ENCODE measurements at places on chromosomes 11 and 22. TPM values are rescaled to one million over a fixed set of nuclear protein-coding genes. Genes with fewer than 3 reads are reported as not detected.
A peak's percentile ranks its signal among the peaks of the same experiment; 100 is the strongest.

The THY1 gene
- total RNA-seq, result 703 TPM

The OR5D13 gene
- total RNA-seq, result not detected

The CYTH4 gene
- 0.28 TPM for total RNA-seq

The CHRNA10 gene
- under 0.01 TPM for total RNA-seq

The TOMT gene
- not detected for total RNA-seq

The OR52I2 gene
- not detected for total RNA-seq

The PIH1D2 gene
- total RNA-seq, result 2.2 TPM

The CDC42EP2 gene
- total RNA-seq, result 5.2 TPM

The B3GAT1 gene
- total RNA-seq, result not detected

The CWC15 gene
- 48.6 TPM for total RNA-seq

The PACSIN3 gene
- total RNA-seq, result 18.9 TPM

The SMTNL1 gene
- not detected for total RNA-seq

The LDHAL6A gene
- not detected for total RNA-seq

GRCh38 chr11:47620836-47621378, 21.5 kb downstream of the MTCH2 start:
- no peak for DNase-seq

DNA sequence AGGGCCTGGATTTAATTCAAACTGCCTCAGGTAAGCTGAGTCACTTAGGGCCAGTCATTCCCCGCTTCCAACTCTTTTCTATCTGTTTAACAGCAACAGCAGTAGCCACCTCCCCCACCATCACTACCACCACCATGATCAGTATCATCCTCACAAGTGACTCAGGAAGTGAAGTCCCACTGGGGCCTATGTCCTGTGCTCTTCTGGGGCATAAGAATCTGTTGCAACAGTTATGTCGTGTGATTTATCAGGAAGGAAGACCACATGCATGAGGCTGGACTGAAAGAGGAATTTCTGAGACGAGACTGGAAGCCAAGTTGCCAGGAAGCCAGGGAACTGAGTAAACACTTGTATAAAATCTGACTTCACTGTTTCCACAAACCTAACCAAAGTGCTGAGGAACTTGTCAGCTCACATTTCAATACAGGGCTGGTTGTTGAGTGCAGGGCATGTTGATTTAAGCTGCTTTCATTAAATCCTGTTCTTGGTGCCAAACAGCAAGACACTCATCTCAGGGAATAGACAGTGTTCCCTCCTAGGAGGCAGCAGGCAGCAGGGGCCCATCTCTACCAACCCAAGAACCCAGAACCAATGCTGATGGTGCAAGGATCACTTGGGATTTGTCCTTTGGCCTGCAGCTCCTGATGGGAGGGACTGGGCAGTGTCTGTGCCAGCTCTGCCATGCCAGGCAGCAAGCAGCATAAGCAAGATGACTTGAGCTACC, 226.7 kb upstream of the NARS2 start:
- DNase-seq, result peak; percentile 98

DNA sequence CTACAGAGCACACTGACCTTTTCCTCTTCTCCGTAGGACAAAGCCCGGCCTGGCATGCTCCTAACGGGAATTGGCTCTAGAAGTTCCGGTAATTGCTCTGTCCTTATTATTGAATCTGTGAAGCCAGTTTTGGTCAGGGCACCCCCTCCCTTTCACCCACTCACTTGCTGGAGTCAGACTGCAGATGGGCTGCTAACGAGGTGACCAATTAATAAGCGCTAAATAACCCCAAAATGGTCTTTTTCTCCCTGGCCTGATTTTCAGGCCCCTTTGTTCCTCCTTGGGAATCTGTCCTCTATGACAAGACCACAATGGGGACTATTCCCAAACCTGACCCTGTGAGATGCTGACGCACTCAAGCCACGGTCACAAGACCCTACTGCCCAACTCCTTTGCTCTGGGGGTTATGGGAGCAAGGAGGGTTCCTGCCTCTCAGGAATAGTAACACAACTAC, 610.0 kb upstream of the CADM1 start:
- DNase-seq, result no peak

- DNase-seq, result no peak
Observed at GRCh38 chr11:99545616-99546015, 524.9 kb downstream of the CNTN5 start.

DNA sequence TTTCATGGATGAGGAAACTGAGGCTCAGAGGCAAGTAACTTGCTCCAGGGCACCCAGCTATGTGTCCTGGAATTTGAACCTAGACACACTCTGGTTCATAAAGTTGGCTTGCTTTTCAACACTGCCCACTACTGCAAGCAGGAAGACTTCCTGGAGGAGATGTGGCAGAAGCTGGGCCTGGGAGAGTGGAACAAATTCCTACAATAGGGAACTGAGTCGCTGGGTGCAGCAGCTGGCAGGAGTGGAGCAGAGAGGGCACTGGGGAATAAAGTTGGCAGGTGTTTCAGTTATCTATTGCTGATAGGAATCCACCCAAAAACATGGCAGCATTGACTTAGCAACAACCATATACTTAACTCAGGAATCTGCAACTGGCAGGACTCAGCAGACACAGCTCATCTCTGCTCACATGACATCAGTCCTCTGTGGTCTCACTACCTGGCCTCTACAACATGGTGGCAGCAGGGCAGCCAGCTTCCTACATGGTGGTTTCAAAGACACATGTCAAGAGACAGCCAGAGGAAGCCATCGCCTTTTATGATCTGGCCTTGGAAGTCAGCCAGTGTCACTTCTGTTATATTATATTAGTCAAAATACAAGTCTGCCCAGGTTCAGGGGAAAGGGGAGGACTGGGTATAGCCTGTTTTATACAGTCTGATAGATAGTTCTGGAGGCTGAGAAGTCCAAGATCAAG, 10.6 kb upstream of the CARD10 start:
- DNase-seq, result no peak

DNA sequence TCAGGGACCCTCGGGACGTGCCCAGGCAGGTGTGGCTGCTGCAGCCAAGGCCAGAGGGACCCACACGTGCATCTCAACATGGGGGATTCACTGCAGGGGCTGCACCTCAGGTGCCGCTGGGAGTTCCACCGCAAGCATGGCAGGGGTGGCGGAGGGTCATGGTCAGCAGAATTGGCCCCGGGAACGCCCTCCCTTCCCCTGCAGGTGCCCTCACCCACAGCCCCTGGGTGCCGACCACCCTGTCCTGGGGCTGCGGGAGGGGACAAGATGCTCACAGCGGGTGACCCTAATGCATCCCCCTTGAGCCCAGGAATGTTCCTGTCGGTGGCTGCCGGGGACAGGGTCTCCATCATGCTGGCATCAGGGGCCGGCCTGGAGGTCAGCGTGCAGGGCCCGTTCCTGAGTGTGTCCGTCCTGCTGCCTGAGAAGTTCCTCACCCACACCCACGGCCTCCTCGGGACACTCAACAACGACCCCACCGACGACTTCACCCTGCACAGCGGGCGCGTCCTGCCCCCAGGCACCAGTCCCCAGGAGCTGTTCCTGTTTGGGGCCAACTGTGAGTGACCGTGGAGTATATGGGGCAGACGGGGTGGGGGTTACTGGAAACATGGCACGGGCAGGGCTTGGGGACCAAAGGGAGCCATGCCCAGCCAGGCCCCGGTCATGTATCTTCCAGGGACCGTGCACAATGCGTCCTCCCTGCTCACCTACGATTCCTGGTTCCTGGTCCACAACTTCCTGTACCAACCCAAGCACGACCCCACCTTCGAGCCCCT, 5.8 kb downstream of the SUSD2 start:
- no peak for DNase-seq

DNA sequence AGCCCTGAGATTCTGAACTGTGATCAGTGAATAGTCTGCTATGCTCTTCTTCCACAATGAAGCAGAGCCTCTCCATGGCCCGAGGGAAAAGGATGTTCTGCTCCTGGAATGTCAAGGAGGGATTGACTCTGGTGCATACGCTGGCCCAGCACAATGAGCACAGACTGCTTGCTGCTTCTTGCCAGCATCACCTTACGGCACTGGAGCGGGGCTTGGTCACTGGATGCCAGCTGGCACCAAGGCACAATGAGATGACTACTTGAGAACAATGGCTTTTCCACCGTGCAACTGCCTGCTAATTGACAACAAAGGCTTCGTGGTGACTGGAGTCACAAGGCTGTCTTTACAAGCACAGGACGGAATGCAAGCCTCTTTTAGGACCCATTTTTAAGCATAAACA, 139.2 kb downstream of the DSCAML1 start:
- DNase-seq, result no peak

DNA sequence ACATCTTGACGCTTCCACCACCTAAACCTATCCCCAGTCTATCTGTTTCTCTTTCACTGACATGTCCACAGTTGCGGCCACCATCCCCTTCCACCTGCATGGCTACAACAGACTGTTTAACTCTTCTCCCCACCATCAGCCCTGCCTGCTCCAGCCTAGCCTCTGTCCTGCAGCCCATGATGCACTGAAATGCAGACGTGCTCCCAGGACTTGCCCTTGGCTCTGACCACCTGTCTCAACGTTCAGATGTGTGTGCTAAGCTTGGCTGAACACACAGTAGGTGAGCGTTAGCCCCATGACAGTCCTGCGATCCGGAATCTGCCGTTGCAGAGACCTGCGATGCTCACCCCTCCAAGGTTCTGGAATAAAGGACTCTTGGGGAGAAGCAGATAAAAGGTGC, 22.7 kb downstream of the CBX7 start:
- DNase-seq, result no peak

- DNase-seq, result no peak
Observed at GRCh38 chr22:32696089-32696488, 105.4 kb upstream of the TIMP3 start.

- peak; percentile 32 for DNase-seq
Observed at GRCh38 chr11:34213366-34213765, 107.9 kb downstream of the NAT10 start.

GRCh38 chr22:20014526-20015186, 2.0 kb downstream of the ARVCF start:
- DNase-seq, result no peak

DNA sequence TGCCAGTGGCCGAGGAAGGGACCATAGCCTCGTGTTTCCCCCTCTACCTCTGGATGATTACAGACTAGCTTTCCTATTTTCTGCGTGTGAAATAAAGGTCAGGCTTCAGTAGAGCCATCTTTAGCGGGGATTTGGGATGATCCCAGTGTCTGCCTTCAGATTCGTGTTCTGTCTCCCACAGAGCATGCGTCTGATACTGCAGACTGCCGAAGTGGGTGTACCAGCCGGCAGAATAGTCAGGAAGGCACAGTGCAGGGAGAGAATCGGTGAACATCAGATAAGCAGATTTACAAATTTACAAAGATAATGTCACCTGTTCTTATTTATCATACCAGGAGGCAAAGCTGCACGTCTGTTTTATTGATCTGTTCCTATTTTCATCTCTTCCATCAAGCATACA, 11.1 kb downstream of the CTTN start:
- DNase-seq, result no peak

- peak; percentile 31 for DNase-seq
Observed at GRCh38 chr11:72354356-72355115, 79.8 kb downstream of the CLPB start.

DNA sequence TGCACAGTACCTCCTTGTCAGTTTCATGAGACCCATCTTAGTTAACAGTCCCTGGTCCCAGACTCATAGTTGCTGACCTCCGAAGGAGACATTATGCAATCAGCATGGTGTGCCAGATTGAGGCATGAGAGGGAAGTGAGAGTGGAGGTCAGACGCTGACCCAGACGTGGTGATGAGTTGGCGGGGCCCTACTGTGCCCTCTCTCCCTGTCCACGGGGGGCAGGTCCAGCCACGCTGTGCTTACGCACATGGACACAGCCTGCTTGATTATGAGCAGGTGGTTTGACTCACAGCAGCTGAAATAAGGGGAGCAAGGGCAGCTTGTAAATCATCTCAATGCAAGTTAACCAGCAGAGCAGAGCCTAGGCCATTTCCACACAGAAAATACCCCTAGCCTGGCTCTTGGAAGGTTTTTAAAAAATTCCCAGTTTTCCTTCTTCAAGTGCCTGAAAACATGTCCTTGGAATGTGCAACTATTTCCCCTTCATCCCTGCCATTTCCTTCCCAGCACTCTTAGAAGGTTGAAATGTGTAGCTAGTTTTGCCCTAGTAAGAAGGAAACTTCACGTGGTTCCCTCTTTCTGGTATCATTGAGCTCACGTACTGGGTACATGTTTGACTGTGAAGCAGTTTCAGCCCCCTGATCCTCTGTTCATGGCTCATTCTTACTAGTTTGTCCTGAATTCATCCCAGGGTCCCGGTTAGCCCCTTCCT, 122.6 kb upstream of the SORL1-AS1 start:
- DNase-seq, result peak; percentile 81

DNA sequence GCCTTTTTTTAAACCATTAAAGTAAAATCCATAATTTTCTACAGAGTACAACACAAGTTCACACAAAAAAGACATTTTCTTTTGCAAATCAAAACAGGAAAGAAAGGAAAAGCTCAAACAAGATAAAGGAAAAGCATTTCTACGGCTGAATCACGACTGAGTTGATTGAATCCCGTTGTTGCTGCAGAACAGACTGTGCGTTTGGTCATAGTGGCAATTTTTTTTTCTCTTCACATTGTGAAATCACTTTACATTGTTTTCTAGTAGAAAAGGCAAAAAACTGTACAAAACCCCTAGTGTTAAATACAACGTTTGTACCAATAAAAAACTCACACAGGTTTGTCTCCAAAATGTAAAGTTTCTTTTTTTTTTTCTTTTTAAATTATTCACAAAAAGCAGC, 17.3 kb upstream of the RAPSN start:
- peak; percentile 44 for DNase-seq

GRCh38 chr11:102596578-102596977, 28.6 kb downstream of the MMP20 start:
- no peak for DNase-seq

DNA sequence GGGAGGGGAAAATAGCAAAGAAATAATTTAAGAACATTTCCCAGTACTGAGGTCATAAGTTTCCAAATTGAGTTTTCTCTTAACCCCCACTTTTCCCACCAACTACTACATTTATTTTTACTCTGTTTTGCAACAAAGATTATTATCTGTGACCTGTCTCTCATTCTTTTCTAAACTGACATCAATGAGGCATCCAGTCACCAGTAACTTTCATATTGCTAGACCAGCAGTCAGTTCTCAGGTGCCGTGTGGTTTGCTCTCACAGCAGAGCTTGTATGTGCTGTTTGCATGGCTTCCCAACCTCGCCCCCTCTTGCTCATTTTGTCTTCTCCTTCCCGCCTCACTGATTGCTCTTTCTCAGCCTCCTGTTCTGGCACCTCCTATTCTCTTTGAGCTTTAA, 1091.3 kb downstream of the TBC1D22A start:
- DNase-seq, result no peak

DNA sequence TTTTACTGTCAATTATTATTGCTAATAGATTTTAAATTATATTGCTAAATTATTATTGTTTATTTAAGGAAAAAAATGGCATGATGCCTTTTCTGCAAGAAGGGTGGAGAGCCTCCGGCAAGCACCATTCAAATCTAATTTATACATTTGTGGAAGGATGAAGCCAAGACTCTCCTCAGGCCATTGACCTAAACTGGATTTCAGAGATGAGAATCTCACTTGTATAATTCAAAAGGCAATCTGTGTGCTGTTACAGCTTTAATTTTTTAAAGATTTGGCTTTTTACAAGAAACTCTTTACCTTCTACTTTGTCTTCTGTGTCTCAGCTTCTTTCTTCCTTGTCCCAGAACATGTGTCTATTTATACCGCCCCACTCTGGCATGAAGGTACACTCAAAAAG, 722.5 kb downstream of the ETS1 start:
- no peak for DNase-seq

Measured in IMR-90 (cell line).